ENCODE measurements at places on chromosomes 7 and 10. TPM values are rescaled to one million over a fixed set of nuclear protein-coding genes. Genes with fewer than 3 reads are reported as not detected.

C7orf33 gene
- not detected for total RNA-seq

CXCL12 gene
- total RNA-seq, result 10.1 TPM

NUTM2E gene
- not detected for total RNA-seq

SFRP4 gene
- total RNA-seq, result not detected

LEP gene
- not detected for total RNA-seq

CPA2 gene
- not detected for total RNA-seq
